Large intestine (tissue), 12 donors: ENCODE measurements at places on chromosomes 2 and 18.

DNA sequence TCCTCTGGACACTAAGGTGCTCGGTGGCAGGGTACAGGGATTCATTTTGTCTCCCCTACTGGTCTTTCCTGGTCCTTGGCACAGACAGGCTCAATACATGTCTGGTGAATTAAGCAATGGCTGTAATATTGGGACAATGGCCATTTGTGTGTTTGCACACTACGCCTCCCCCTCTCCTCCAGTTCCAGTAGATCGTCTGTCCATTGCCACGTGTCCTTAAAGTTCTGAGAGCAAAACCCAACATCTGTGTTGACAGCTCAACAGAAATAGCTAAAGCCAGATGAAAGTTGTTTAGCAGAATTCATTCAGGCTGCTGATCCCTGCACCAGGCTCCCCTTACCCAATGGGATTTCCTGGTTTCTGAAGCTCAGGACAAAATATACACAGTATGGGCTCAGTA is 9.0 kb upstream of the FABP1 start:
- no peak for DNase-seq

GRCh38 chr2:181675254-181675653 is 5.1 kb downstream of the NEUROD1 start:
- no peak for DNase-seq

GRCh38 chr2:118121101-118121500 is 32.8 kb downstream of the INSIG2 start:
- no peak for DNase-seq

DNA sequence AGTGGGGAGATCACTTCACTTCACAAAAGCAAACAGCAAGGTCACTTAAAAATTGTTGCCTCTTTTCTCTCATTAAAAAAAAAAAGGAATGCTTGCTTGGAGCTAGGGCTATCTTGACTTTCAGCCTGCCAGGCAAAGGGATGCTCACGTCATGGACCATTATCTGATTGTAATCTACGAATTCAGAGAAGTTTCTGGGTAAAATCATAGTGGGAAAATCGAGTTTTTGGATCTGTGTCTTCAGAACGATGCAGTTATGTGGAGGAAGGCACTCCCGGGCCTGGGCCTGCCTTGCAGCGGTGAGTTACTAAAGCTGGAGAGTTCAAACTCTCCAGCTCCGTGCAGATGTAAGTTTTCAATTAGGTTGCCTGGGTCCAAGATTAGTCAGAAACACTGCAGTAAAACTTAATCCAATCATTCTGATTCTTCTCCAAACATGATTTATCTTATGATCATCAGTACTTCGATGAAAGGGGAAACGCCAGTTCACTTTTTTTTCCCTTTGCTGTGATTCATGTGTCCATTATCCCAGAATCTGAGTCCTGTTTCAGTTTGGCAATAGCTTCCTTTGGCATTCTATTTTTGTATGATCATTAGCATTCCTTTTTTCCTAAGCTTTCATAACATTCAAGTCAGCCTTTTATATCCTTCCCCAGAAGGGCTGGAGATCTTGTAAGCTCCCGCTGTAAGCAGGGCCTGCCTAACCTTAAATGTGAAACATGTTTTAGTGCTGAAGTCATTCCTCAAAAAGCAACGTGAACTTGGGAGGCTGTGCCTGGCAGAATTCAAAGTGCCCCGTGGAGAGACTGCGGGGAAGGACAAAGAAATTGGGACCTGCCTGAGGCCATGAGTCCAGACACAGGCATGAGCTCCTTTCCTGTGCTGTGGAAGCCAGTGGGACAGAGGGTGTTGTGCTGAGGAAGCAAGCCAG is 119.3 kb upstream of the TWIST2 start:
- DNase-seq: peak; percentile 48

GRCh38 chr2:190344276-190344827 is 963 bp downstream of the INPP1 start:
- DNase-seq: peak; percentile 68

- no peak for DNase-seq
Measured at GRCh38 chr2:108412995-108413710, 35.4 kb downstream of the SULT1C4 start.

- DNase-seq: peak; percentile 63
Measured at GRCh38 chr18:44758861-44759631, 78.4 kb downstream of the SETBP1 start.

DNA sequence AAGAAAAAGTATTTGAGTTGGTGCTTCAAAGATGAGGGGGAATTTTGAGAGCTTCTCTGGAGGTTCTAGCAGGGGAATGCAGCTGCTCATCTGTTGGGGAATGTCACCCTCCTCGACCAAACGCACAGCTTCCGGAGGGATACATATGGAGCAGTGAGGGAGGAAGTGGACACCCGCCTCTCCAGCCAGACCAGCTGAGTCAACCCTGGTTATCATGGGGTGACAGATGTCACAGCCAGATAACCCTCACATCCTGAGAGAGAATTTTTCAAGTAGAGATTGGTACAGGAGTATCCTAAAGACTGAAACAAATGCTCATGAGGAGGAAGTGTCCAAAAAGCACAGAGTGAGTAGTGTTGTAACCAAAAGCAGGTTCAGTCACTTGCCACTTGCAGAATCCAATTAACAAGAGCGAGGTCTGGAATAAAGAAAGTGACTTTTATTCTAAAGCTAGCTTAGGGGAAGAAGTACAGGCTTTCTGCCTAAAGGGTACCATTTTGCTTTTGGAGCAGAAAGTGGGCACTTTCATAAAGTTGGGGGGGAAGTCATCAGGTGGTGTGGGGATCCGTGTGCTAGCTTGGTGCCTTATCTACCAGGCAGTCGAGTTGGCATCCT is 395.2 kb downstream of the RAD51AP2 start:
- DNase-seq: no peak

DNA sequence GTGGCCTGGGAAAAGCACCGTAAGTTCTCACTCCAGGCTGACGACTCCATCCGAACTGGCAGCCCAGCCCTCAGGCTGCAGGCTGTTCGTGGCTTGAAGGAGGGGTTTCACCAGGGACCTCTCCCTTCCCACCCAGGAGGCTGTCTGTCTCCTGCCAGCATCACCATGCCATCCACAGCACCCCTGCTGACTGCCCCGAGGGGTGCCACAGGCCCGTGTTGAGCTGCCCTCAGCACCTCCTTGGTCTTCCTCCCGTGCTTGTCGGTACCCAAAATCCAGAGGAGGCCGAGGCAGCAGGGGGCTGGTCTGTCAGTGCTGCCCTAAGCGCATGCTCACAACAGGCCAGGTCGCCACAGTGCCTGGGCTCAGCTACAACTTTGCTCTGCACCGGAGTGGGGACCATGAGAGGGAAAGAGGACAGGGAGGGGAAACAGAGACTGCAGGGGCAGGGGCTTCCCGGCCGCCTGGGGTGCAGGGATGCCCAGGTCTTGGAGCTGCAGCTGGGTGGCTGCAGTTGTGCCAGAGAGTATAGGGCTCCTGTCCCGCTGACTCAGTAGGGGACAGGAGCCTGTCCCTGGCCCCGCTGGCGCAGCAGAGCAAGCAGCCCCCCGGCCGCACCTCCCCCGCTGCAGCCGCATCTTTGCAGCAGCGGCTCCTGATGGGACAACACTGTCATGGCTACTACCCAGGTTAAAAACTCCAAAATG is 963.7 kb upstream of the CRIM1 start:
- no peak for DNase-seq

GRCh38 chr2:8679827-8680731 is 1.8 kb upstream of the ID2 start:
- peak; percentile 92 for DNase-seq

- DNase-seq: peak; percentile 59
Measured at GRCh38 chr18:56168049-56168781, 470.2 kb downstream of the TXNL1 start.
